ENCODE measurements at places on chromosomes 1 and 21.
A peak's percentile ranks its signal among the peaks of the same experiment; 100 is the strongest.

DNA sequence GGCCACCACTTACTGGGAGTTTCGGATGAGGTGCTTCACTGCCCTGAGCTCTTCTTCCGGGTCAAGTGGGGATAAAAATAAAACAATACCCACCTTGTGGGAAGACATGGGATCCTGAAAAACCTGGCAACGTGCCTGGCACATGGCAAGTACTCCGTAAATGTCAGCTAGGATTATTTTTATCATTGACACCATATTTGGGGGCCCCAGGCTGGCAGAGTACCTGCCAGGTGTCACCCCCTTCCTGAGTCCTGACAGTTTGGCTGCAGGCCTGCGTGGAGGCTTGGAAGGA is 9.2 kb upstream of the EPHA2 start:
- no peak for DNase-seq

DNA sequence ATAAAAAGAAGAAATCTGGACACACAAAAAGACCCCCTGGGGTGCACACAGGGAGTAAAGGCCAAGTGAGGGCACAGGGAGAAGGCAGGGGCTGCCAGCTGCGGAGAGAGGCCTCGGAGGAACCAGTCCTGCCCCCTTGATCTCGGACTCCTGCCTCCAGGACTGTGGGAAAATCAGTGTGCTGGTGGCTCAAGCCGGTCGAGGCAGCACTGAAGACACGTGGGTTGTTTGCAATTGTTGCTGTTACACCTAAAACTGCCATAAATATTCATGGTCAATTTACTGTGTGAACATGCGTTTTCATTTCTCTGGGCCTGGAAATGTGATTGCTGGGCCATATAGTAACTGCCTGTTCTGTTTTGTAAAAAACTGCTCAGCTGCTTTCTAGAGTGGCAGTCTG is 18.5 kb downstream of the IBA57 start:
- DNase-seq: no peak

GRCh38 chr1:84731519-84731918 is 41.3 kb upstream of the SSX2IP start:
- DNase-seq: no peak

DNA sequence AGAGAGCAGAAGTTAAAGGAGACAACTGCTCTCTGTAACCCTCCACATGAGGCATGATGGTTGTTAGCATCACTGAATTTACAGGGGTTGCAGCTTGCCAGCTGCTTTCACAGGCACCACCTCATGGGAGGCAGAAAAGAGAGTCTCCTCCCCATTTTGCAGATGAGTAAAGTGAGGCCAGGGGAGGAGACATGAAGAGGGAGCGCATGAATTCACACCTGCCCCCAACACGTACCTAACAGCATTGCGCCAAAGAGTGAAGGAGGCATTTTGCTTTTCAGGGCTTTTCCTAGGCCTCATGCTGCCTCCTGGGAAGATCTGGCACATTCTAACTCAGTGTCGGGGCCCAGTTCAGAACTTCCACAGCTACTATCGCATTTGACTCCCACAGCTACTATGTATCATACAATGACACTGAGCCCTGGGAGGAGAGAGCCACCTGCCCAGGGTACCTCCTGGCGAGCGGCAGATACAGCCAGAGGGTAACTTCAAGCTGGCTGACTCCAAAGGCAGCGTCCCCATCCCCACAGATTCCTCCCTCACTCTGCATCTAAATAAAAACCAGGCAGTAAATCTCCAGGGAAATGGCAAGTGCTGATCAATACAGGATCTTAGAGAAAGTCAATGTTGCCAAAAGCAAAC is 34.0 kb downstream of the GLIS1 start:
- no peak for DNase-seq

- peak; percentile 90 for DNase-seq
Observed at GRCh38 chr1:93081716-93082115, 2.6 kb downstream of the MTF2 start.

GRCh38 chr1:42177541-42177981 is 13.0 kb upstream of the GUCA2A start:
- peak; percentile 75 for DNase-seq

DNA sequence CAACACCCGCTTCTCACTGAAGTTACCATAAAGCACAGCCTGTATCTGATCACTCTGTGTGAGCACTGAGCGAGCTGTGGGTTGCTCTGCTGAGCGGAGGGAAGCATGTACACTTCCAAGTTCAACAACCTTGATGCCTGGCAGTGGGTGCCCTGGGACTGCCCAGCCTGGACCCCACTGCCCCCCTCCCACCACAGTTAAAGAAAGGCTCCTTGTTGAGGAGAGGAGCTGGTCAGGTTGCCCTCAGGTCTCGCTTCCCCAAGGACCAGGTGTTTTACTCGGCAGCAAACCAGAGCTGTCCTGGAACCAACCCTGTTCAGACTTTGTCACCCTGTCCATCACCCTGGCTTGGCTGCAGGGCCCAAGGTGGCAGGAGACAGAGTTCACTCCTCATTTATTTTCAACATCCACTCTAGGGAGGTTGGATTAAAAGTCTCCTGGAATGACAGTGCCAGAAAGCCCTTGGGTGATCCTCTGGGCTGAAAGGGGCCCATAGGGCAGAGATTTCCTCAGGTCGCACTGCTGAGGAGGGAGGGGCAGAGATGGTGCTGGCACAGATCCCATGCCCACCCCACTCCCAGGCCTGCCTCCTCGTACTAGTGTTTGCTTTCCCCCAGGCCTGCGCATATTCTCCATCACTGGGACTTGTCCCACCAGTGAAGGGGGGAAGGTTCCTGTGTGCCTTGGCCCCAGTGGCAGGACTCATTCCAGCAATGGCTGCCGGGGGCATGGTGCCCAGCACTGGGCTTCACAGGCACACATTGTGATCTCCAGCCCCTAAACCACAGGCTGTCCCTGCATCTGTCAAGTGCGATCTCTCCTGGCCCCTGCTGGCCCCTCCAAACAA is 101.7 kb downstream of the TRABD2B start:
- no peak for DNase-seq

DNA sequence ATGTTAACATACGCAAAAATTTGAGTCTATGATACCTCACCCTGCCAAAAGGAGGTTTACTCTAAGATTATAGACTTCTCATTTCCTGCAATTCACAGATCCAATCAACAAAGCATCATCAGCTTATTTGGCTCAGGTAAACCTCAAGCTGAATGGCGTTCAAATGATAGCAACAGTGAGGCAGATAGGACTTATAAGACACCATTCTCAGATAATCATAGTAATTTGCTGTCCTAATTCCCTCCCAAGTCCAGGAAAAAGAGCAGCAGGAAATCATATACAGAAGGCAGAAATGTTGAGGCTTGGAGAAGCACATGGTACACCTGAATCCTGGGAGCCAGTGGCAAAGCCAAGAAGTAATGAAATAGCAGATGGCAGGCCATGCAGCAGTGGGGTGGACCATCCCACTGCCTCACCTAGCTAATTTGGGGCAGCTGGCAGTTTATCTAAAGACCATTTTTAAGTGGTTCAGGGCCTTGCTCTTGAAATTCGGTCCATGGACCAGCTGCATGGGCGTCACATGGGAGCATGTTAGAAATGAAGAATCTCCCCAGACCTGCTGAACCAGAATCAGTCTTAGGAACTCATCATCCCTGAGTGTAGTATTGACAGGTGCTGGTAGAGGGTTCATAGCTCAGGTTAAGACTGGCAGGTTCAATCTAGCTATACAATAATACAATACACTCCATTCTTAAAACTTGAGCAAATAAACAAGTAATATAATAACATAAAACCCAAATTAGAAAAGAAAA is 57.7 kb downstream of the ASTN1 start:
- DNase-seq: no peak

- no peak for DNase-seq
Observed at GRCh38 chr1:17094664-17095063, 24.6 kb downstream of the PADI2 start.

Data from HCEC 1CT (cell line).